Renal cortex interstitium (tissue), 15 donors: ENCODE measurements at places on chromosomes 11 and 22. TPM values are rescaled to one million over a fixed set of nuclear protein-coding genes. Genes with fewer than 3 reads are reported as not detected.
A peak's percentile ranks its signal among the peaks of the same experiment; 100 is the strongest.

GRCh38 chr11:94786264-94787126 is 18.3 kb downstream of the AMOTL1 start:
- DNase-seq = peak; percentile 27

DNA sequence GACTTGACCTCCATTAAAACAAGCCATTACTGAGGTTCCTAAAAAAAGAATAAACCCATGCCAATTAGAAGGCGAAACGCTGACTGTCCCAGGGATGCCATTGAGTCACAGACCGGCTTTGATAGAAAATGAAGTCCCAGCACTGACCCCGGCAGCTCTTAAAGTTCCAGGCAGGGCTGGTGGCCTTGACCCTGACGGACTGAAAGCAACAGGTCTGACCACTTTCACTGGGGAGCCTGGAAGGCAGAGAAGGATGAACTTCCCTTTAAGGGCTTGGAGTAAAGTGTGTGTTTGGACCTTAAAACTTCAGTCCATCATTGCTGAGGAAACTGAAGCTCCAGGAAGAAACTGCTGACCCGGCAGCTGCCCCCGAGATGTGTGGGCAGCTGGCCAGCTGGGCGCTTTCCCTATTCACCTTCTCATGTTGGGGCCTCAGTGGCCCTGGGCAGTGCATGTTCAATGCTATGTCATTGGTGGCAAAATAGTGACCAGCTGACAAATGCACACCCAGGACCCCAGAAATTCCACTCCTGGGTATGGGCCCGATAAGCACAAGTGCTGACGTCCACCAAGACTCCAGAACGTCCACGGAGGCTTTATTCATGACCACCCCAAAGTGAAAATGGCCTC is 18.9 kb upstream of the EFCAB6 start:
- no peak for DNase-seq

- no peak for DNase-seq
Observed at GRCh38 chr11:68691402-68691784, 7.0 kb downstream of the GAL start.

GRCh38 chr22:31244046-31244942 is 32.2 kb downstream of the LIMK2 start:
- no peak for DNase-seq

GRCh38 chr11:118211006-118211405 is 13.8 kb downstream of the JAML start:
- no peak for DNase-seq

GRCh38 chr11:77654770-77655434 is 17.3 kb upstream of the CLNS1A start:
- no peak for DNase-seq

DNA sequence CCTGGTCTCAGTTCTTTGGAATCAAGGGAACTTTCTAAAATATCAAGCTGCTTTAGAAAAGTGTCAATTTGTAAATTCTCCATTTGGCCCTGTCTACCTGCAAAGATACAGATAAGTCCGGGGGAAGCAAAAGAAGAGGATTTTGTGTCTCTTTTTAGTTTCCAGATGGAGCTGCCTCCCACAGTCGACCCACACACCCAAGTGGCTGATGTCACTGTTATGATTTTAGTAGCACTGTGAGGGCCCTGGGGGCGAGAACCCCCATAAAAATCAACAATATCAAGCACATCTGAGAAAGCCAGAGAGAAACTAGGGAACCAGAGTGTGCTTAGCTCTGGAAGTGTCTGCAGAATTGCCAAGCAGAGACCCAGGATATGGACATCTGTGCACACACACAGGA is 212.7 kb downstream of the LARGE1 start:
- DNase-seq = no peak

DNA sequence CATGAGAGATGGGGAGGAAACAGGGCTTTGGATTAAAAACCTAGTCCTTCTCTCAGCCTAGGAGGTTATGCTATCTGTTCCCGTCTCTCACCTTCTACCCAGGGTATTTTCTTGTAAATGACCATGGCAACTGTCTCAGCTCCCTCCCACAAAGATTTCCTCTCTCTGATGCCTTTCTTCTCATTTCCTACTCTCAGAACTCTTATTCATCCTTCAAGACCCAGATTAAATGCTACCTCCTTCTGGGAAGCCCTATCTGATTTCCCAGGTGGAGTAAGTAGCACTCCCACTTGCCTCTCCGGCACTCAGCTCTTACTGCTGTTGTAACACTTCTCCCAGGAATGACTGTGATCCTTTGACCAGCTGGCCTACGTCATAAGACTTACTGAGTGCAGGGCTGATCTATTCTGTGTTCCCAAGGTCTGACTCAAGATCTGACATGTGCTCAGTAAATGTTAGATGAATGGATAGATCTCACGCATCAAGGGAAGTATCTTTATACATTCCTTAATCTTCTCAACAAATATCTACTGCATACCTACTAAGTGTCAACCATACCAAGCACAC is 175.0 kb downstream of the TENM4 start:
- DNase-seq = no peak

DNA sequence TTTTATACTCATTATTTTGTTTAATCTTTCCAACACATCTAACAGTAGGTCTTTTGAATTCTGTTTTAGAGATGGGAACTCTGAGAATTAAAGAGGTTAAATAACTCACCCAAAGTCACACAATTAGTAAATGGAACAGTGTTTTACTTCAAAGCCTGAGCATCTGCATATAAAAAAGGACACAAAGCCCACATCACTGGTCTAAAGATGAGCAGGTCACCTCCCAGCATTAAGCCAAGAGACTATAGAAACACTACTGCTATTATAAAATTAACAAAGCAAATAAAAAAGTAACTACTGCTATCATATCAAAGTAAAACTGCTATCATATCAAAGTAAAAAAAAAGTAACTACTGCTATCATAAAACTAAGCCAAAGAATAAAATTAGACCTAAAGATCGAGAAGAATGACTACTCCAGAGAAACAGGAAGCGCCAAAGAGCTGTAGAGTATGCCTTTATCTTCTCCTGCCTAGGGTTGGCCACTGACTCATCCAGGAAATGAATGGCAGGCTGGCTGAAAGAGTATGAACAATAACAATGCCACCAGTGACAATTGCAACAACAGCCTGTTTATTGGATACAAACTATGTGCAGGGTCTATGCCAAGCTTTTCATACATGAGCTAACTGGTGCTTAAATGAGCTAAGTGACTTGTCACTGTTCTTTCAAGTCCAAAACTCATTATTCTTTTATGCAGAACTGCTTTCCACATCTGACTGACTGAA is 1153.0 kb upstream of the TENM4 start:
- DNase-seq = no peak

- no peak for DNase-seq
Observed at GRCh38 chr11:70397336-70397982, 870 bp upstream of the CTTN start.

GRCh38 chr11:2194877-2195755 is 23.5 kb upstream of the TH start:
- DNase-seq = no peak

DNA sequence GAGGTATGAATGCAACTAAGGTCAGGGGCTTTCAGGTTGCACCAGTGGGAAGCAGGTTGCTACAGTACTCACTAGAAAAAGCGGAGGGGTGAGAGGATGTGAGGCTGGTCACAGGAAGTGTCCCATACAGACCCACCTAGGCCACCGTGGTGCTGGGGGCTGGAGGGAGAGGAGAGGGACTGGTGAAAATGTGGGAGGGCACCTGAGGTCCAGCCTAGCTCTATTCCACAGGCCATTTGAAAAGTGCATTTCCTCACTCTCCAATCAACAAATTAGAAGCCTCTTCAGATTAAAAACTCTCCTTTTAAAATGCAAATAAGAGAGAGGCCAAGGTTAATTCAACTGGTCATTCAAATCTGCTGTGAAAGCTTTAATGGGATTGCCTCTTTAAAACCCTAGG is 38.6 kb upstream of the NCAM1 start:
- no peak for DNase-seq

DNA sequence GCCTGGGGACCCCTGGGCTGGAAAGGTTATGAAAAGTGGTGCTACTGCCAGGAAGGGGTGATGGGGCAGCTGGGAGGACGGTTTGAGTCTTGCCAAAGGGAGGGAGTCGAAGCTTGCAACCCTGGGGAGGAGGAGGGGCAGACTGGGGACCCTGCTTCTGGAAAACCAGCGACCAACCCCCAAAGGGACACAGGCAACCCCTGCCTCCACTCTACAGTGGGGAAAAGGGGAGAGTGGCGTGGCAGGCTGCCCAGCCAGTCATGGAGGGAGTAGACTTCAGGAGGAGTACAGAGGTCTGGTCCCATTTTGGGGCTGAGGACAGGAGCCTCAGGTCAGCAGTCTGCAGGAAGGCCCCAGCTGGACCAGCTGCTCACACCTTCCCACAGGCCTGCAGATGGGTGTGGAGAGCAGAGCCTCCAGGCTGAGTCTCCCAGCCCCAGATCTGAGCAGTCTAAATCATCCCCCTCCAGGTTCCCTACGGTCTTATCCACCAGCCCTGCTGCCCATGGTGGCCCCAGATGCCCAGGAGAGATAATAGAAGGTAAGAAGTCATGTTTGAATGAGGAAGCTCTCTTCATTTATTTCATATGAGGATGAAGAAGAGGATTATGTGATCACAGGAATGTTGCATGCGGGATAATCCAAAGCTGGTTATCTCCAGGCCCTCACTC is 3.3 kb downstream of the DDT start:
- DNase-seq = no peak

GRCh38 chr11:133945087-133945974 is 11.4 kb downstream of the IGSF9B start:
- no peak for DNase-seq

DNA sequence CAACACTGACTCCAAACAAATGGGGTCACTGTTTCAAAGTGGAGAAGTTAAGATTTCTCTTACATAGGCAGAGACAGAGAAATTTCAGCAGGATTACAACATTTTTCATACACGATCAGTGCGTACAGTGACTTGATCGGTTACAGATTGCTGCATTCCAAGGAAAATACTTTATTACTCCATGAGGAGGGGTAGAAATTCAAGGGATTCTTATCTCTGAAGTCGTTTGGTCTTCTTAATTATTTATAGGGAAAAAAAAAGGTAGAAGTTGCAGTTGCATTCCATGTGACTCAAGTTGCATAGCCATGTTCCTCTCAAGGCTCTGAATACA is 10.7 kb upstream of the SMIM38 start:
- DNase-seq = no peak

- no peak for DNase-seq
Observed at GRCh38 chr22:35749808-35750207, 32.1 kb downstream of the APOL5 start.

DNA sequence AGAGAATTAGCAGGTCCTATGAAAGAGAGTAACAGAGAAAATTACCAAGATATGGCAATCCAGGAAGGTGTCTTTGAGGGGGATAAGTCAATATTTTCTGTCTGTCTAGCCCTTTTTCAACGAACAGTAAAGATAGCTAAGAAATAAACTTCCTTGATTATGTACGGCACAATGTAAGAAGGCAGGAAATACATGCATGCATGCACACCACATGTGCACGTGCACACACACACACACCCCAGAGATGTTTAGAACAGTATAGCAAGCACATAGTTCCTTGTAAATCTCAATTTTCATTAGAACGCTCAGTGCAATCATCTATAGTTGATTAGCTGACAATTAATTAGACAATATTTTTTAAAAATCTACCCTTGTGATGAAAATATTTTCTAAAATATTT is 74.7 kb downstream of the MPPED2 start:
- DNase-seq = no peak

DNA sequence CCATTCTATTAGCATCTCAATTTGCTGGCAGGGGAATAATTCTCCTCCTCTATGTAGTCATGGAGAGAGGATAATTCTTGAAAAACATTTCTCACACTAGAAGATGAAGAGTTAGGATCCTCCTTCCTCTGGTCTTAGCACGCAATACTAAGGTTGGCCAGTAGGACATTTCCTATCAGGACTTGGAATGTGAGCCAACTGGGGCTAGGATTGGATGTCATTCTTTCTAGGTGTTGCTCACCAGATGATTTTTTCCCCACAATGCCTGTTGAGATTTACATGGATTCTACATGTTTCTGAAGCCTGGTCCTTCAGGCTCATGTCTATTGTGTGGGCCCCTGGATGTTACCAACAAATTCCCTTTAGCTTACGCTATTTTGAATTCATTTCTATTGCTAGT is 28.0 kb downstream of the SLN start:
- no peak for DNase-seq

GRCh38 chr22:49959782-49960158 is 802 bp upstream of the PIM3 start:
- DNase-seq = no peak

GRCh38 chr11:121035169-121035755 is 11.4 kb downstream of the TBCEL start:
- no peak for DNase-seq

DNA sequence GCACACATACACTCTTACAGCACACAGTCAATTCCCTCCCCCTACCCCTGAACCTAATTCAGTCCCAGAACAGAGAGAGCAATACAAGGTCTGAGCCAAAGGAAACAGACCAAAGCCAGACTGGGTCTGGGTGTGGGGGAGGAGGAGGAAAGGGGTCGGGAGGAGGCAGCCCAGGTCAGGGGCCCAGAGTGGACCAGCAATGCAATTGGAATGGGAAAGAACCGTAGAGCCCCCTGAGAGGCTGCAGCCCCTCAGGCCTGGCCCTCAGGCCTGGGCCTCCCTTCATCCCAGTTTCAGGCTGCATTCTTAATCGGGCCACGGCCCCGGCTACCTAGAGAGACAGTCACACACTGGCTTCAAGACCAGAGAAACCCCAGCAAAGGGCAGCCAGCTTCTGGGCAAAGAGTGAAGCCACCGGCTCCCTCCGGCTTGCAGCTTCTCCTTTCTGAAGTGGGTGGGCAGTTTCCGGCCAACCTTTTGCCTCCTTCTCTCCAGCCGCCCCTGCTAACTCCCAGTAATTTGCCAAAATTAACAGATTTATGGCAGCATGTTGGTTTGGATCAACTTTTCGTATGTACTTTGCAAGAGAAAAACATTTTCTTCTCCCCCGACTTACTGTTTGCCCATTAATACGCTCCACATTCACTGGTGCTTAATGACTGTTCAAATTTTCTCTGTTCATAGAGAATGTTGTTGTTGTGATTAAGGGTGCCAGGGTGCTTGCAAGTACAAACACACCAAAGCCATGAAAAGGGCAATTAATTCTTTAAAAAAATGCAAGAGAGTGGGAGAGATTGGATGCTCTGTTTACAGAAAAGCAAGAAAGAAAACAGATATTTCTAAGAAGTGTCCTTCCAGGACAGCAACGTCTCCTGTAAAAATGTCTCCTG is 488.3 kb downstream of the MN1 start:
- DNase-seq = no peak

- DNase-seq = no peak
Observed at GRCh38 chr11:122494221-122494620, 161.3 kb upstream of the UBASH3B start.

HEPHL1 gene
- polyA plus RNA-seq = 0.20 TPM

YAP1 gene
- polyA plus RNA-seq = 193 TPM

LRRC10B gene
- 1.2 TPM for polyA plus RNA-seq

CASP12 gene
- 0.69 TPM for polyA plus RNA-seq

CAPN5 gene
- 26.7 TPM for polyA plus RNA-seq

OR52H1 gene
- not detected for polyA plus RNA-seq

UPK3A gene
- 0.95 TPM for polyA plus RNA-seq

BCO2 gene
- 3.5 TPM for polyA plus RNA-seq

MRPL11 gene
- polyA plus RNA-seq = 68.5 TPM

CLMP gene
- 29.7 TPM for polyA plus RNA-seq

SOX6 gene
- 21.0 TPM for polyA plus RNA-seq
